Chondrocyte (in vitro differentiated cells): ENCODE measurements at places on chromosomes 3 and 15. TPM values are rescaled to one million over a fixed set of nuclear protein-coding genes. Genes with fewer than 3 reads are reported as not detected.

Gene ST3GAL6
- 0.32 TPM in 1 of 3 replicates, not detected in the others for total RNA-seq

Gene NR2E3
- total RNA-seq = not detected in 3 replicates

Gene UBA7
- 25.6 to 45.3 TPM (median 26.3 TPM) in 3 replicates for total RNA-seq

Gene RAB6B
- total RNA-seq = 16.2 to 29.6 TPM (median 25.7 TPM) in 3 replicates

Gene STAC
- 0.07 TPM in 1 of 3 replicates, not detected in the others for total RNA-seq

Gene SEMA3B
- total RNA-seq = 9.6 to 16.4 TPM (median 14.9 TPM) in 3 replicates

GRCh38 chr15:83398626-83399025 lies 48.5 kb upstream of the SH3GL3 start:
- H3K36me3 ChIP-seq = peaks cover 1% of the 10 kb centered on the region
- H3K27me3 ChIP-seq = peaks cover 30% of the 10 kb centered on the region
- no peaks in the 10 kb centered on the region for H3K4me1 ChIP-seq
- no peak overlapping the region for H3K27ac ChIP-seq

GRCh38 chr3:117126460-117126859 lies 416.9 kb downstream of the TUSC7 start:
- H3K27me3 ChIP-seq = no peaks in the 10 kb centered on the region
- H3K4me3 ChIP-seq = no peak overlapping the region
- no peaks in the 10 kb centered on the region for H3K36me3 ChIP-seq

GRCh38 chr3:126918355-126918821 lies 64.5 kb upstream of the PLXNA1 start:
- DNase-seq = no peak
- peaks cover 1% of the 10 kb centered on the region for H3K36me3 ChIP-seq
- no peak overlapping the region for H3K27ac ChIP-seq
- H3K4me1 ChIP-seq = peaks cover 8% of the 10 kb centered on the region

- H3K36me3 ChIP-seq = peaks cover 8% of the 10 kb centered on the region
- H3K4me1 ChIP-seq = peaks cover 5% of the 10 kb centered on the region
- no peak overlapping the region for H3K4me3 ChIP-seq
- H3K27me3 ChIP-seq = no peaks in the 10 kb centered on the region
- H3K27ac ChIP-seq = no peak overlapping the region
These were observed 1156.5 kb downstream of the ROBO1 start for GRCh38 chr3:78611278-78611677.

DNA sequence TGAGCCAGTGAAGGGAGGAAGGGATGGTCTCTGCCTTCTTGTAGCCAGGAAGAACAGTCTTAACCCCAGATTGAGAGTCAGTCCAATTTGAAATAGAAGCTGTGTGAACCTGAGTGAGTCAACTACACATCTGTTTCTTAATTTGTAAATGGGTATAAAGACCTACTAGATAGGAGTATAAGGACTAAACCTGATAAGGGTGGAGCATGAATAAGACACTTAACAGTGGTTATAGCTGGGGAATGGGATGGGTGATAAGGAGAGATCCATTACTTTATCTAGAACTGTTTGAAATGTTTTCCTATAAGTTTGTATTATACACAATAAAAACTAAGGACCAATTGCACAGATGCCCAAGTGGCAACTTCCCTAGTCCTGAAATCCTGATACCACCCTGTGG lies 1.4 kb downstream of the MAN2C1 start:
- peaks cover 23% of the 10 kb centered on the region for H3K4me1 ChIP-seq
- no peak for DNase-seq
- no peak overlapping the region for H3K4me3 ChIP-seq
- H3K27me3 ChIP-seq = no peaks in the 10 kb centered on the region

DNA sequence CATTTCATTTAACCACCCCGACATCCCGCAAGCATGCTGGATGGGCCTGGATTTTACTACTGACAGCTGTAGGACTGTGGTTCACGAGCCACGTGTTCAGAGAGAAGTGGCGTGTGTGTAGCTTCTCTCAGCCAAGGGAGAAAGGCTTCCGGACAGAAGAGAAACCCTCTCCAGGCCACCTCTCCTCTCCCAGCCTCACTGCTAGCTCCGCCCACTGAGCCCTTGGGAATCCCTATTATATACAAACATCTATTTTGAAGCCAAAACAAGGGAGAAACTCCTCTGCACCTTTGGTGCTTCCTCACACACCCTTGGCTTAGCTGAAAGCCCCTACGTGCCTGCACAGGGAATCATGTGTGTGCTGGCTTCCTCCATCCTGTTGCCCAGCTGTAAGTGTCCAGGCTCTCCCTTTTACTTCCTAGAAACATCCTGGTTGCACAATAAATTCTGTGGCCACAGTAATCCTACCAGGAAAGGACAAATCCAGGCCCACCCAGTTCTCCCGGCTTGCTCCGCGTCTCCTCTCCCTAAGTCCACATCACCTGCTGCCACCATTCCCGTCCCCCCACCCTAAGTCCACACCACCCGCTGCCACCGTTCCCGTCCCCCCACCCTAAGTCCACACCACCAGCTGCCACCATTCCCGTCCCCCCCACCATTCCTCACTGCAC lies 30.5 kb downstream of the PCSK6 start:
- H3K36me3 ChIP-seq = no peaks in the 10 kb centered on the region
- H3K4me1 ChIP-seq = no peaks in the 10 kb centered on the region
- no peak overlapping the region for H3K27ac ChIP-seq
- DNase-seq = no peak
- no peak overlapping the region for H3K4me3 ChIP-seq

GRCh38 chr15:33005582-33005981 lies 188.9 kb downstream of the FMN1 start:
- H3K36me3 ChIP-seq = no peaks in the 10 kb centered on the region
- no peak for DNase-seq
- no peak overlapping the region for H3K4me3 ChIP-seq
- peak overlapping the region; percentile 27 for H3K27ac ChIP-seq
- peaks cover 61% of the 10 kb centered on the region for H3K4me1 ChIP-seq

DNA sequence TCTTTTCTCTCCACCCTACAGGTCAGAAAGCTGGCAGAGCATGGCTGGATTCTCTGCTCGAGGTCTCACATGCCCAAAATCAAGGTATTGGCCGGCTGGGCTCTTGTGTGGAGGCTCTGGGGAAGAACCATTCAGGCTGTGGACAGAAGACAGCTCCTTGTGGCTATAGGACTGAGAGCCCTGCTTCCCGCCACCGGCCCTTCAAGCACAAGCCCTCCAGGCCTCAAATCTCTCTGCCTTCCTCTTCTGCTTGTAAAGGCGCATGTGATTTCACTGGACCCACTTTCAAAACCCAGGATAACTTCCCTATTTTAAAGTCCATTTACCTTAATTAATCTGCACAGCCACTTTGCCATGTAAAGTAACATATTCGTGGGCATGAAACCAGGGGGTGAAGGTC lies 36.2 kb upstream of the MGLL start:
- no peaks in the 10 kb centered on the region for H3K27me3 ChIP-seq
- no peak for DNase-seq
- H3K36me3 ChIP-seq = no peaks in the 10 kb centered on the region
- H3K4me1 ChIP-seq = no peaks in the 10 kb centered on the region
- no peak overlapping the region for H3K27ac ChIP-seq

GRCh38 chr15:49815950-49816349 lies 195.1 kb downstream of the DTWD1 start:
- H3K4me3 ChIP-seq = no peak overlapping the region
- peaks cover 5% of the 10 kb centered on the region for H3K4me1 ChIP-seq
- peaks cover 5% of the 10 kb centered on the region for H3K27me3 ChIP-seq
- no peak for DNase-seq
- H3K36me3 ChIP-seq = no peaks in the 10 kb centered on the region

GRCh38 chr3:152430223-152431002 lies 161.7 kb downstream of the MBNL1 start:
- H3K27ac ChIP-seq = peak overlapping the region; percentile 43
- H3K4me3 ChIP-seq = no peak overlapping the region

- no peak for DNase-seq
- H3K27ac ChIP-seq = no peak overlapping the region
- H3K4me3 ChIP-seq = no peak overlapping the region
- H3K4me1 ChIP-seq = no peaks in the 10 kb centered on the region
- H3K36me3 ChIP-seq = no peaks in the 10 kb centered on the region
These were observed 9.0 kb downstream of the CNTN3 start for GRCh38 chr3:74605437-74605836.
